ENCODE measurements at places on chromosomes 4 and X. TPM values are rescaled to one million over a fixed set of nuclear protein-coding genes. Genes with fewer than 3 reads are reported as not detected.
A peak's percentile ranks its signal among the peaks of the same experiment; 100 is the strongest.

- peaks cover 40% of the 10 kb centered on the region for H3K4me1 ChIP-seq
- H3K27me3 ChIP-seq, result no peaks in the 10 kb centered on the region
- no peaks in the 10 kb centered on the region for H3K36me3 ChIP-seq
- H3K4me3 ChIP-seq, result no peak overlapping the region
- peak overlapping the region; percentile 17 for H3K27ac ChIP-seq
Measured at GRCh38 chr4:123488916-123489315, 92.3 kb downstream of the SPRY1 start.

- H3K4me3 ChIP-seq, result no peak overlapping the region
- no peak for DNase-seq
- no peaks in the 10 kb centered on the region for H3K27me3 ChIP-seq
- H3K27ac ChIP-seq, result no peak overlapping the region
Measured at GRCh38 chr4:15142201-15142600, 139.9 kb downstream of the CPEB2 start.

- H3K4me1 ChIP-seq, result no peaks in the 10 kb centered on the region
- no peak overlapping the region for H3K27ac ChIP-seq
- DNase-seq, result no peak
- H3K27me3 ChIP-seq, result no peaks in the 10 kb centered on the region
- H3K4me3 ChIP-seq, result no peak overlapping the region
- H3K36me3 ChIP-seq, result no peaks in the 10 kb centered on the region
Measured at GRCh38 chr4:8534129-8534528, 46.1 kb upstream of the GPR78 start.

- DNase-seq, result no peak
- no peak overlapping the region for H3K4me3 ChIP-seq
- H3K27ac ChIP-seq, result no peak overlapping the region
Measured at GRCh38 chr4:47519239-47519883, 34.3 kb downstream of the ATP10D start.

DNA sequence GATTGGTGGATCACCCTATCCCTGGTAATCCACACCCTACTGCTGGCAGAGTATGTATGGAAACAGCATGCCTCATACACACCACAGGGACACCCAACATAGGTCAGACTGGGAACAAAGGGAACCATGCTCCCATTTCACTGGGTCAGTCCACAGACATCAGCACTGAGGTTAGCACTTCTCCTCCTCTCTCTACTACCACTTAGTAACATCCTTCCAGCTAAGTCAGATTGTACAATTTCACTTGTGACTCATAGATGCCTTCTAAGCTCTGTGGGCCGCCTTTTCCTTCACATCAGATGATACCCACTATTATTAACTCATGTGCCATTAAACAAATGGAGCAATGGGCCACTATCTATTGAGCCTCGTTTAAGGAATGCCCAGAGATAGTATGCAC lies 15.5 kb upstream of the ZXDA start:
- H3K36me3 ChIP-seq, result no peaks in the 10 kb centered on the region
- no peak overlapping the region for H3K4me3 ChIP-seq
- no peaks in the 10 kb centered on the region for H3K4me1 ChIP-seq
- DNase-seq, result no peak

- 0 out of 2 replicates have a peak, but pooled peaks cover 1% of the 10 kb centered on the region for H3K27me3 ChIP-seq
- no peaks in the 10 kb centered on the region for H3K36me3 ChIP-seq
- H3K4me1 ChIP-seq, result no peaks in the 10 kb centered on the region
- DNase-seq, result no peak
- no peak overlapping the region for H3K4me3 ChIP-seq
- H3K27ac ChIP-seq, result no peak overlapping the region
Measured at GRCh38 chrX:68659385-68659784, 11.9 kb downstream of the STARD8 start.

- no peaks in the 10 kb centered on the region for H3K36me3 ChIP-seq
- H3K4me3 ChIP-seq, result no peak overlapping the region
- no peak overlapping the region for H3K27ac ChIP-seq
- no peaks in the 10 kb centered on the region for H3K4me1 ChIP-seq
- H3K27me3 ChIP-seq, result no peaks in the 10 kb centered on the region
Measured at GRCh38 chr4:174107746-174108354, 175.6 kb downstream of the FBXO8 start.

DNA sequence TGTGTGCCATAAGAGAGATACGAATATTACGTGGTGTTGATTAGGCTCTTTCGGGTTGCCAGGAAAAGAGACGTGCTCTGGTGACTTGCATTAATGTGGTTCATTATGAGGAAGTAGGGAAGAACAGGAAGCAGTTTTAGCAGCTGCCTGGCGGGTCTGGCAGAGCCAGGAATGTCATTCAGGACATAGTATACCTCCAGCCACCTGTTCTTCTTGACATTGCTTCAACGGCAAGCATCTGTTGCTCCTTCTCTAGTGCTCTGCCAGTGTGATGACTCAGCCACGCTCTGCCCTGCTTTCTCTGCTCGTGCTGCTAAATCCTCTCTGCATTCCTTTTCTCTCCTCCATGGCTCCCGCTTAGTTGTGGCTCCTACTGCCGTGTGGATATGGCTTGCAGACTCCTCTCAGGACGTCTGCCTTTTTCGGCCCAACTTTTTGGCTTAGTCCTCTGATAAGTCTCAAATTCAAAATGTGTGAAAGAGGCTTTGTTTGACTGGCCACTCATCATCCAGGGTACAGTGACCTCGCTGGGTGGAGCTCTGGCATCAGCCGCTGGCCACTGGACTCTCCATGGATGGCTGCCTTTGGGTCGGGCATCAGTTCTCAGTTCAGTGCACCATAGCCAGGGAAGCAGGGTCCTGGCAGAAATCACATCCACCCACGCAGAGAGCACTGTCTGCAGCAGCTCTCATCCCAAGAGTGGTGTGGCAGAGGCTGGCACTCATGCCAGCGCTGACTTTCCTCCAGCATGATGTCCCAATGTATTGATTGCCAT lies 89.3 kb upstream of the KLF3 start:
- no peak overlapping the region for H3K4me3 ChIP-seq
- DNase-seq, result no peak
- H3K27ac ChIP-seq, result no peak overlapping the region
- no peaks in the 10 kb centered on the region for H3K27me3 ChIP-seq

- H3K4me3 ChIP-seq, result peak overlapping the region; percentile 45
- peaks cover 29% of the 10 kb centered on the region for H3K4me1 ChIP-seq
- peak; percentile 32 for DNase-seq
Measured at GRCh38 chr4:16844816-16845586, 53.4 kb downstream of the LDB2 start.

DNA sequence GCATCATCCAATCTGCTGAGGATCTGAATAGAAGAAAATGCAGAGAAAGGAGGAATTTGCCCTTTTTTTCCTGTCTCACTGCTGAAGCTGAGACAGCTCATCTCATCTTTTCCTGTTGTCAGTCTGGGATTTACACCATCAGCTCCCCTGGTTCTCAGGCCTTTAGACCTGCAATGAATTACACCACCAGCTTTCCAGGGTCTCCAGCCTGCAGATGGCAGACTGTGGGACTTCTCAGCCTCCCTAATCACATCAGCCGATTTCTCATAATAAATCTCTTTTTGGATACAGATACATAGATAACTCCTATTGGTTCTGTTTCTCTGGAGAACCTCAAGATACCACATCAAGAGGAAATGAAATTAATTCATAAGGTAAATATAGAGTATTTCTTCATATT lies 134.6 kb upstream of the MAB21L2 start:
- H3K27me3 ChIP-seq, result no peaks in the 10 kb centered on the region
- H3K27ac ChIP-seq, result no peak overlapping the region
- H3K4me3 ChIP-seq, result no peak overlapping the region
- H3K36me3 ChIP-seq, result no peaks in the 10 kb centered on the region
- DNase-seq, result no peak
- no peaks in the 10 kb centered on the region for H3K4me1 ChIP-seq

GRCh38 chrX:14817571-14817970 lies 55.3 kb downstream of the FANCB start:
- no peaks in the 10 kb centered on the region for H3K27me3 ChIP-seq
- H3K36me3 ChIP-seq, result no peaks in the 10 kb centered on the region
- no peak overlapping the region for H3K27ac ChIP-seq
- H3K4me3 ChIP-seq, result no peak overlapping the region
- no peak for DNase-seq

GRCh38 chr4:157722146-157722545 lies 450.7 kb downstream of the GASK1B start:
- H3K4me1 ChIP-seq, result no peaks in the 10 kb centered on the region
- H3K36me3 ChIP-seq, result no peaks in the 10 kb centered on the region
- no peak overlapping the region for H3K4me3 ChIP-seq
- no peaks in the 10 kb centered on the region for H3K27me3 ChIP-seq
- DNase-seq, result no peak

GRCh38 chrX:23644744-23645143 lies 22.5 kb upstream of the PRDX4 start:
- no peak overlapping the region for H3K4me3 ChIP-seq
- H3K4me1 ChIP-seq, result no peaks in the 10 kb centered on the region
- DNase-seq, result no peak
- H3K27ac ChIP-seq, result no peak overlapping the region
- no peaks in the 10 kb centered on the region for H3K27me3 ChIP-seq

DNA sequence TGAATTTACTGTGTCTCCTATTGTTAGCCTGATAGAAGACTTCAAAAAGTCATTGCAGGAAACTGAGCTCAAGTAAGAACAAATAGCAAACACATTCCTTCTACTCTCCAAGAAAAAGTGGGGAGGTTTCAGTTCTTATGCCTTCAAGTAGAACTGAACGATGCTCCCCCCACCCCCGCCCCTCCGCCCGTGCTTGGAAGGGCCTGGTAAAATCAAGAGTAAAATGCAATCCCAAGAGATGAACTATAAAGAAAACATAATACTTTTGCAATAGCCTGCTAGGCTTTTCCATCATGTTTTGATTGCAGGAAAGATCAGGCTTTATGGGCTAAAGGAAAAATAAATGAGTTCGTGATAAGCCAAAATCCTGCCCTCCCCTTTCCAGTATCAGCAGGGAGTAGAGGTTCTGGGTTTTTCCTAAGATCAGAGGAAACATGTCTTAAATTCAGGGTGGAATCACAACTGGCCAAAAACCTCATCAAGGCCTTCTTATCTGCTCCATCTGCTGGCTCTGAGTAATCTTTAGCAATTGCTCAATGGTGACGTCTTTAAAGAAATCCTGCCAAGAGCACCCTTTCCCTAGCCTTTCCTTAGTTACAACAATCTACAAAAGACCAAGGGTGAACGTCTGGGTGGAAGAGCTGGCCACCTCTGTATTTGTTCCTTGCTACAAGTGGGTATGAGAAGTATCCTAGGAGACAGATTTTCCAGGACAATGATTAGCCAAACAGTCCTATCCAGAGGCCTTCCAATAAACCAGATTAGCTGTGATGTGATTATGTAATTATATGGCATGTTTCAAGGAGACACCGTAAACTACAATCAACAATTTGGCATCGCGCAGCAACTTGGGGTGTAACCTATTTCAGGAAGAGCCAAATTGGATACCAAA lies 66.3 kb upstream of the FAM9C start:
- H3K4me1 ChIP-seq, result peaks cover 4% of the 10 kb centered on the region
- H3K4me3 ChIP-seq, result no peak overlapping the region
- DNase-seq, result no peak
- no peaks in the 10 kb centered on the region for H3K36me3 ChIP-seq
- no peak overlapping the region for H3K27ac ChIP-seq

GRCh38 chr4:78766026-78766425 lies 10.1 kb upstream of the BMP2K start:
- no peaks in the 10 kb centered on the region for H3K4me1 ChIP-seq
- H3K27me3 ChIP-seq, result no peaks in the 10 kb centered on the region

GRCh38 chrX:103886624-103887023 lies 54.6 kb upstream of the RAB9B start:
- H3K27ac ChIP-seq, result no peak overlapping the region
- H3K36me3 ChIP-seq, result no peaks in the 10 kb centered on the region
- no peak overlapping the region for H3K4me3 ChIP-seq
- no peak for DNase-seq
- no peaks in the 10 kb centered on the region for H3K4me1 ChIP-seq

DNA sequence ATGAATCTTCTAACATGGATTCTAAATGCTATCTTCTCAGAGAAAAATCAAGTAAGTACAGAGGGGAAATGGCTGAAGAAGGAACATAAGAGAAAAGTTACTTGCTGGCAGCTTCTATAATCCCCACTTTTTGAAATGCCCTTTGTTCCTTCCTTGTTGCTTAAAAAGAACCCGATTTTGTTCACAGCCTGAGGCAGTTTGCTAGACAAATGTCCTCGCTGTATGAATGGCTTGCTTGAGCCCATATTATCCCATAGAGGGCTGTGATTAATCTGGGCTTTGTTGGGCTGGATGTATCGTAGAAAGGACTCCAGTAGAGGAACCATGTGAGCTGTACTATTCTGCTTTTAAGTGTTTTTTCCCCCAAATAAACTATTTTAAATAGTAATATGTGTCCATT lies 134.3 kb upstream of the FGF13 start:
- no peaks in the 10 kb centered on the region for H3K27me3 ChIP-seq
- H3K36me3 ChIP-seq, result no peaks in the 10 kb centered on the region
- no peak overlapping the region for H3K27ac ChIP-seq
- H3K4me1 ChIP-seq, result no peaks in the 10 kb centered on the region

DNA sequence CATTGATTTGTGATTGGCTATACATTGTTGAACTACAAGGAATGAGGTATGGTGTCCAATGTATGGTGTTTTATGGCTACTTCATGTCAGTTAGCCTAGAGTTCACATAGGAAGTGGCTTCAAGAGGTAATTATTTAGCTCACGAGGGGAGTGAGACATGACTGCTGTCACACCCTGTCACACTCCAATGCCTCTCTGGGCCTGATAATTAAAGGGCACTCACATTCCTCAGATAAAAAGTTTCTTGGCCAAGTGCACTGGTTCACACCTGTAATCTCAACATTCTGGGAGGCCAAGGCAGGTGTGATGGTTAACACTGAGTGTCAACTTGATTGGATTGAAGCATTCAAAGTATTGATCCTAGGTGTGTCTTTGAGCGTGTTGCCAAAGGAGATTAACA lies 65.0 kb upstream of the DDX60 start:
- H3K27me3 ChIP-seq, result no peaks in the 10 kb centered on the region
- no peaks in the 10 kb centered on the region for H3K36me3 ChIP-seq
- no peak overlapping the region for H3K4me3 ChIP-seq
- no peaks in the 10 kb centered on the region for H3K4me1 ChIP-seq

- no peaks in the 10 kb centered on the region for H3K36me3 ChIP-seq
- H3K27me3 ChIP-seq, result no peaks in the 10 kb centered on the region
- H3K4me1 ChIP-seq, result no peaks in the 10 kb centered on the region
Measured at GRCh38 chrX:129629837-129630236, 24.9 kb downstream of the APLN start.

GRCh38 chr4:11532138-11532537 lies 103.4 kb upstream of the HS3ST1 start:
- DNase-seq, result no peak
- no peaks in the 10 kb centered on the region for H3K27me3 ChIP-seq
- no peak overlapping the region for H3K27ac ChIP-seq

SLITRK2 gene
- not detected for polyA plus RNA-seq

REPS2 gene
- polyA plus RNA-seq, result 0.05 TPM

TNMD gene
- polyA plus RNA-seq, result not detected

SLC16A2 gene
- 0.05 TPM for polyA plus RNA-seq

GAR1 gene
- polyA plus RNA-seq, result 8.9 TPM

NAT8L gene
- polyA plus RNA-seq, result 2.2 TPM

PCDH11X gene
- polyA plus RNA-seq, result not detected

NAP1L5 gene
- polyA plus RNA-seq, result 0.84 TPM

NDUFC1 gene
- polyA plus RNA-seq, result 43.4 TPM

SH3TC1 gene
- 21.8 TPM for polyA plus RNA-seq

SSX1 gene
- not detected for polyA plus RNA-seq

VSIG1 gene
- 0.01 TPM for polyA plus RNA-seq

Data from HepG2 (cell line).